ENCODE measurements at places on chromosomes 4 and X.

DNA sequence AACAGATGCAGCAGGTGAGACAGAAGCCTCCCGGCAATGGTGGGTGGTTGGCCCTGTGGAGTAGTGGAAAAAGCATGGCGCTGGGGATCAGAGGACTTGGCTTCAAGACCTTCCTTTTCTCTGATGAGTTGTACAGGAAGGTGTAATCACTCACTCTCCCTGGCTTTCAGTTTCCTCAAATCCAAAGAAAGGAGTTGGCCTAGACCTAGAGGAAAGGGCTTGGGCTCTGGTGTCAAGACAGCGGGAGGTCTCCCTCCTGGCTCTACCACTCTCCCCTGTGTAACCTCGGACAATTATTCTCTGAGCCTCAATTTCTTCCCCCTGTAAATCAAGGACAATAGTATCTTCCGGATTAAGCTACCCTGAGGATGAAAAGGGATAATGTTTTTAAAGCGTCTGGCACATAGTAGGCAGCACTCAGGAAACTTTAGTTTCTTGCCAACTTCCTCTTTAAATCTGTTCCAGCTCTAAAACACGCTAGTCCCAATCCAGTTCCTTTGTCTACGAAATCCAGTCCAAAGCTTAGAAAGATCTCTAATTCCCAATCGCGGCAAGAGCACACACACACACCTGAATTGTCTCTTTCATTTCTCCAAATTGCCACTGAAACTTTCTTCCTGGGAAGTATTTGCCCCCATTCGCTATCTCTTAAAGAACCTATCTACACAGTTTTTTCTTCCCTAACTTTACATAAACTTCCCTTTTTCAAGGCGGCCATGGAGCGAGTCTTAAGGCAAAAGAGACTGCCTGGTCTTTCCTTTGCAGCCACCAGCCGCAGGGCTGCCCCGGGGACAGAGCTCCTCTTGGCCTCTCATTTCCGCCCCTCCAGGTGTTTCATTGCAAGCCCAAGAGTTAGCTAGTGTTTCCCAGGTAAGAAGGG, 29.9 kb upstream of the GPC4 start:
- H3K27me3 ChIP-seq: peaks cover 2% of the 10 kb centered on the region
- H3K4me1 ChIP-seq: no peaks in the 10 kb centered on the region
- DNase-seq: no peak
- H3K27ac ChIP-seq: no peak overlapping the region
- peak overlapping the region; percentile 14 for H3K4me3 ChIP-seq

DNA sequence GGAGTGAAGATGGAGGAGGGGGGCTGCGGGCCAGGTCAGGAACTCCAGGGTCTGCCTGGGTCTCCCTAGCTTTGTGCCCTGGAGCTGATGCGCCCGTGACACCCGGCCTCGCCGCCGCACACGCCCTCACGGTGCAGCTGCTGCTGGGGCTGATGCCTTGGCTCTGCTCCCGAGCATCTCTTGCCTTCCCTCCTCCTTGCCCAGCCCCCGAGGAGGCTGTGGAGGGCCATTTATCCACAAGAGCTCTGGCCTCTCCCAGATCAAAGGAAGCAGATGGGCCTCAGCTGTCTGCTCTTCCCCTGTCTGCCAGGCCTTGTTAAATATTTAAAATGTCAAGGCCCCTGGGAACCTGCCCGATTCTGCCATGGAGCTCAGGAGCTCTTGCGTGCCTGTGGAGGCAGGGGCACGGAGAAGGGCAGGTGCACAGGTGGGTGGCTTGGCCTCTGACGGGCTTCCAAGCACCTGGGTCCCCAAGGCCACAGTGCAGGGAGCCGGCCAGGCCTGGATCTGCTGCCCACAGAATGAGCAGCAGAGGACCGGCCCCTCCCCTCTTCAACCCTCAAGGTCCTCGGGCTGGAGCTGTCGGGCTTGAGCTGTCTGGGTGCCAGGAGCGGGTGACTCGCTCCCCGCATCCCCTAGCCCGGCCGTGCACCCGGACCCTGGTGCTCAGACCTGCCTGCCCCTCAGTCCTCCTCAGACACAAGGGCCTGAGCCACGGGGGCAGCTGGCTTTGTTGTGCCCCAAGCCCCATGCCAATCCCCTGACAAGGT, 20.3 kb downstream of the ATP2B3 start:
- H3K27me3 ChIP-seq: no peaks in the 10 kb centered on the region
- H3K4me1 ChIP-seq: no peaks in the 10 kb centered on the region
- no peak overlapping the region for H3K4me3 ChIP-seq
- DNase-seq: no peak
- no peak overlapping the region for H3K27ac ChIP-seq

DNA sequence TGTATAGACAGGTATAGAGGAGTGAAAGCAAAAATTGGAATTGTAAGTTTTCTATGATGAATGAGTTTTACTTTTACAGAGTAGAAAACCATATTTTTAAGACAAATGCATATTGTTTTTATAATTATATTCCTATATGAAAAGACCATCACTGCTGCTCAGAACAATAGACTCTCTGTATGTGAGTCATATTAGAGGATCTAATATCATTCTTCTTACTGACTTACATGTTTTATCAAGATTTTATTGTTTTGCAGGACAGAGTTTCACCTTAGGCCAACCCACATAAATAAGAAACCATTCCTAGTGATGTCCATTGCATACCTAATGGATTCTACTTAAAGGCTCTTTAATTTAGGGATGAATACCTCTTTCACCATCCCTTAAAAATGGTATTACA, 88.6 kb downstream of the NR3C2 start:
- no peaks in the 10 kb centered on the region for H3K36me3 ChIP-seq
- no peak overlapping the region for H3K27ac ChIP-seq
- no peaks in the 10 kb centered on the region for H3K4me1 ChIP-seq
- no peaks in the 10 kb centered on the region for H3K27me3 ChIP-seq
- no peak for DNase-seq

DNA sequence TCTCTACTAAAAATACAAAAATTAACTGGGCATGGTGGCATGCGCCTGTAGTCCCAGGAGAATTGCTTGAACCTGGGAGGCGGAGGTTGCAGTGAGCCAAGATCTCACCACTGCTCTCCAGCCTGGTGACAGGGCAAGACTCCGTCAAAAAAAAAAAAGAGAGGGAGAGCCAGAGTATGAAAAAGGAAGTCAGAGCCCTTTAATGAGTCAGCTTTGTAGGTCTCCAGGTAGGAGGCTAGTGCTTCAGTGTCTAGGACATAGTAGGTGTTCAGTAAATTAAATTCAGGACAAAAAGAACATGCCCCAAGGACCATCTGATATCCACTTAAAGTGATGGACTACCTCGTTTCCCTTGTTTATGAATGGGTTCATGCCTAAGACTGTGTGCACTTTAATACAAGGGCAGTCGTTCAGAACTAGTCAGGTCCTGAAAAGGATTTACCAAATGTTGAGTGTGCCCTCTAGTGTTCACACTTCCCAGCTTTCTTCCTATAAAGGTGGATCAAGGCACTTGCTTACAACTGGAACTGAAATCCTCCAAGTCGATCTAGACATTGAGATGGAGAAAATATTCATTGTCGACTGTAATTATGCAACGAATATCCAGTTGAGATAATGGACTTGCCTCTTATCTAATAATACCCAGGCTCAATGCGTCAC, 29.0 kb downstream of the F9 start:
- H3K27ac ChIP-seq: no peak overlapping the region
- no peak overlapping the region for H3K4me3 ChIP-seq
- peak; percentile 46 for DNase-seq
- H3K4me1 ChIP-seq: no peaks in the 10 kb centered on the region

- no peak overlapping the region for H3K27ac ChIP-seq
- H3K27me3 ChIP-seq: no peaks in the 10 kb centered on the region
- H3K4me1 ChIP-seq: no peaks in the 10 kb centered on the region
- no peak for DNase-seq
- H3K4me3 ChIP-seq: no peak overlapping the region
- H3K36me3 ChIP-seq: no peaks in the 10 kb centered on the region
These were observed 19.5 kb upstream of the BOD1L1 start for GRCh38 chr4:13647031-13647430.

DNA sequence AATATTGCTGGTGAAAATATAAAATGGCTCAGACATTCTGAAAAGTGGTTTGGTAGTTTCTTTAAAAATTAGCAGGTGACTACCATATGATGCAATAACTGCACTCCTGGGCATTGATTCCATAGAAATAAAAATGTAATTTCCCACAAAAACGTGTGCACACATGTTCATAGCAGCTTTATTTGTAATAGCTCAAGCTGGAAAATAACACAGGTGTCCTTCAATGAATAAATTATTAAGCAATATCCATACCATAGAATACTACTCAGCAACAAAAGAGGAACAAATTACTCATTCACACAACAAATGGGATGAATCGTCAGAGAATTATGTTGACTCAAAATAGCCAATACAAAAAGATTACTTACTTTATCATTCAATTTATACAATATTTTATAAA, 893.7 kb upstream of the SLIT2 start:
- no peak for DNase-seq
- H3K36me3 ChIP-seq: no peaks in the 10 kb centered on the region
- H3K27ac ChIP-seq: no peak overlapping the region
- H3K27me3 ChIP-seq: no peaks in the 10 kb centered on the region

- no peak overlapping the region for H3K27ac ChIP-seq
- no peaks in the 10 kb centered on the region for H3K4me1 ChIP-seq
- no peak overlapping the region for H3K4me3 ChIP-seq
These were observed 21.5 kb downstream of the PRRG1 start for GRCh38 chrX:37370499-37371141.

- H3K36me3 ChIP-seq: no peaks in the 10 kb centered on the region
- H3K4me1 ChIP-seq: no peaks in the 10 kb centered on the region
- DNase-seq: no peak
- no peaks in the 10 kb centered on the region for H3K27me3 ChIP-seq
- H3K27ac ChIP-seq: no peak overlapping the region
These were observed 219.0 kb upstream of the DKK2 start for GRCh38 chr4:107255114-107255513.

DNA sequence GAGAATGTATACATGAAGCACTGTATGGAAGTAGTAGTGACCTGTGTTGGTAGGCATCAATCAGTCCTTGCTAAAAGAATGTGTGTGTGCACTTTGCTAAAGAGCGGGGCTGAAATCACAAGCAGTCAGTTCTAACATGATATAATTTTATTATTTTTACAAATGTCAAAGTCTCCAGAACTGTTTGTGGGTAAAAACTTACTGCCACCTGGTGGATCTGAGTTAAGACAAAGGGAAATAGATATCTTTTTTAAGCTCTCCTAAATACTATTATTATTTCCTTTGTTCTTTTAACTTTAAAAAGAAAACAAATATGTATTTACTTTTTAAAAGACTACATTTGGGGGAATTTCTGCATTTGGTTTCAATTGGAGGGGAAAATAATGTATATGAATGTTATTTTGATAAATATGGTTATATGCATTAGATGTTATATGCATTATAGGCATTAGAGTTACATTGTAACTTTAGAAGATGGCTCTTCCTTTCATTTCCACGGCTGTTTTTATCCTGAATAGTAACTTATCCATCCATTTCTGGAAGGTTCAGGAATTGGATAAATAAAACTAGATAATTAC, 7.8 kb upstream of the CLOCK start:
- H3K36me3 ChIP-seq: no peaks in the 10 kb centered on the region
- H3K4me3 ChIP-seq: no peak overlapping the region
- peaks cover 7% of the 10 kb centered on the region for H3K4me1 ChIP-seq
- H3K27ac ChIP-seq: no peak overlapping the region
- DNase-seq: no peak

DNA sequence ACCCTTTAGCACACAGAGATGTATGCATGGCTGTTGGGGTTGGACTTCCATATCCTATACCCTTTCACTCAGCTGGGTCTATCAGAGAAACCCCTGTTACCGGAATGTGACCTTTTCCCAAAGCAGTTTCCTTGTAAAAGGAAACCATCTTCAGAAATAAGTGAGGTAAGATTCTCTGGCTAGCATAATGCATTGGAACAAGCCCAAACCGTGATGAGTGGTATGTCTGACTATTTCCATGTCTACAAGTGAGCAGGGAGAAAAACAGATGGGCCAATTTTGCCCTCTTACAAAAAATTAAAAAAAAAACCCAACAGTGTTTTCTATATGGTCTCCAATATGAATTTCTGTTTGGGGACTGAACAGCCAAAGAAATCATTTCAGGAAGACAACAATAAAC, 283.9 kb downstream of the SMARCA1 start:
- DNase-seq: no peak
- H3K27ac ChIP-seq: no peak overlapping the region
- no peaks in the 10 kb centered on the region for H3K4me1 ChIP-seq
- no peaks in the 10 kb centered on the region for H3K27me3 ChIP-seq

DNA sequence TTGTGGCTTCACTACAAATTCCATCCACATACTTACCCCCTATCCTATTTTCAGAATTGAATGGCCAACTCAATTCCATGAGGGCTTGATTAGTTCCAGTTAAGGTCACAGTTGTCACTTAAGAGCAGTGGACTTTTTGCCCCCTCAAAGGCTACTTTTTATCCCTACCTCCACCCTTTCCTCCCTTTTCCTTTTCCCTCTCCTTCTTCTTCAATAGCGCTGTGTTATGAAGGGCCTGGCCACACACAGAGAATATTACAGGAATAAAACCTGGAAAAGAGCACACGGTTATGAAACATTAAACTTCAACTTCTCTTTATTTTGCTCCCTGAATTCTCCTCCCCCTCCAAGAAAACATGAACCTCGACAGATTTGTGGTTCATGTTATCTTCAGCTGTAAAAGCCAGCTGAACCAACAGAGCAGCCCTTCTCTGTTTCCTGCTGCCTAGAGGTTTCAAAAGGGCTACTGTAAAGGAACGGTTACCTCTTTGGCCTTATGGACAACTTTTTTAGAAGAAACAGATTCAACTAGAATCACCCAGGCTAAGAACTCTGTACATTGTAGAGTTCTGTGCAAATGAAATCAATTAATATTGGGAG, 87.0 kb upstream of the RPL34 start:
- H3K36me3 ChIP-seq: no peaks in the 10 kb centered on the region
- no peak overlapping the region for H3K27ac ChIP-seq
- no peak for DNase-seq
- H3K27me3 ChIP-seq: no peaks in the 10 kb centered on the region
- no peak overlapping the region for H3K4me3 ChIP-seq
- no peaks in the 10 kb centered on the region for H3K4me1 ChIP-seq

DNA sequence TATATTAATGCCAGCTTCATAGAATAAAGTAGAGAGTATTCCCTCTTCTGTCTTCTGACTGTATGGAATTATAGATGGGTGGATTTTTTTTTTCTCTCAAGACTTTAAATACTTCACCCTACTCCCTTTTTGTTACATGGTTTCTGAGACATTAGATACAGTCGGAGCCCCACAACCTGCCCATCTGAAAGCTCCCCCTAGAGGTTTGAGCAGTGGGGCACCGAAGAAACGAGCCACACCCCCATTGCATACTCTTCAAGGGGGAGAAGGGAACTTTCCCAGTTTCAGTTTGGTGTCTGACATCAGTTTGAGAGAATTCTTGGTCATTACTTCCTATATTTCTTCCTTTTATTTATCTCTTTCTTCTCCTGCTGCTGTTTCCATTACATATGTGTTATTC, 437.6 kb upstream of the AGA start:
- H3K27ac ChIP-seq: no peak overlapping the region
- H3K4me1 ChIP-seq: no peaks in the 10 kb centered on the region
- H3K36me3 ChIP-seq: no peaks in the 10 kb centered on the region
- no peaks in the 10 kb centered on the region for H3K27me3 ChIP-seq
- DNase-seq: no peak

GRCh38 chrX:107135049-107135964, 16.7 kb upstream of the RBM41 start:
- H3K4me3 ChIP-seq: no peak overlapping the region
- H3K27ac ChIP-seq: no peak overlapping the region
- DNase-seq: peak; percentile 24

- H3K27ac ChIP-seq: no peak overlapping the region
- DNase-seq: no peak
- H3K36me3 ChIP-seq: no peaks in the 10 kb centered on the region
- no peaks in the 10 kb centered on the region for H3K4me1 ChIP-seq
These were observed 134.2 kb downstream of the PTTG2 start for GRCh38 chr4:38094419-38094818.
